ENCODE measurements at places on chromosomes 2 and 18.

- no peak for DNase-seq
These were observed 40.9 kb downstream of the GORASP2 start for GRCh38 chr2:170969872-170970496.

DNA sequence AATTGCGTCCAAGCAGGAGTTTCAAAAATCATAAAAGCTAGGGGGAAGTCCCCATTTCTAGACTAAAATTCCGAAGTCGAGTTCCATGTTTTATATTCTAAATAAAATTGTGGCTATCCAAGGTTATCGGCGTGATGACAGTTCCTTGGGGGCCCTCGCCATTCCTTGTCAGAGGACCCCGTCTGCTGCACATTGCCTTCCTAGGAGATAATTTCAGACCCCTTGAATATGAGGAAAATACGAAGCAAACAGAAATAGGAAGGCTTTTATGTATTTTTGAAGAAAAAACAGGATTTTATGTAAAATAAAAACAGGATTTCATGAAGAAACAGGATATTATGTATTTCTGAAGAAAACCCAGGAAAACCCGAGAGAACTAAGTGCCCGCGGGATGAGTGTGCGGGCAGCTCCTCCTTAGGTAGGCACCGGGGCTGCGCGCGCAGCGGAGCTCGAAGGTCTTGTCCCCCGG, 465 bp upstream of the PLEKHA3 start:
- no peak for DNase-seq

DNA sequence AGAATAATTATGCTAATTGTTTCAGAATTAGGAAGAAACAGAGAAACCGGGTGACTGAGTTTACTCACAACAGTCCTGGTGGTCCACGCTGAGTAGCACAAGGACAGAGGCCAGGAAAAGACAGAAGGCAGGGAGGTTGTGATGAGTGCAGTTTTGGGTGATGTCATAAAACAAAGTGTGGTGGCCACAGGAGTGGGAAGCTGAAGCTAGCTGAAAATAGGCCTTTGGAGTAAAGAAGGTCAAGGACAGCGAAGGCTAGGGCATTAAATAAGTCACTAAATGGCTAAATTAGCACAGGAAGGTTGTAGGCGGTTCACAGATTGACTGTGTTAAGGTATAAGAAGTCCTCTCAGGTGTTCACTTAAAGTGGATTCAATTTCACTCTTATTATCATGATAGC, 120.9 kb upstream of the TTN start:
- no peak for DNase-seq

- no peak for DNase-seq
These were observed 104.5 kb downstream of the UGGT1 start for GRCh38 chr2:128195435-128195984.

DNA sequence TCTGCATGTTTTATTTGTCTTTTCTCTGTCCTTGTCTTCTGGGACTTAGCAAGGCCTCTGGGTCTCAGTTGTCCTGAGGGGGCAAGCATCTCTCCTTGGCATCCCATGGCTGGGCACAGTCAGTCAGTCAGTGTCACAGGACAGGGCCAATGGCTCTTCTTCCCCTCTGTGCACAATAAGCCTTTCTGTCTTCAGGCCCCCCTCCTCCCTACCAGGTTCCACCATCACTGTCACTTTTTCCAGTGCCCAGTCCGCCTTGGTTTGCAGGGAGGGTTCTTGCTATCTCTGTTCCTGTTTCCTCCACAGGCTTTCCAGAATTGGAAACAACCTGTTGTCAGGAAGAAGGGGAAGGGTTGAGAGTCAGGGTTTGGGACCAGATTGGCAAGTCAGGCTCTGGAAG, 1.7 kb upstream of the VAMP5 start:
- no peak for DNase-seq

GRCh38 chr2:233811087-233811486, 33.0 kb downstream of the MROH2A start:
- DNase-seq: no peak

GRCh38 chr2:58039170-58039611, 7.4 kb upstream of the VRK2 start:
- no peak for DNase-seq

DNA sequence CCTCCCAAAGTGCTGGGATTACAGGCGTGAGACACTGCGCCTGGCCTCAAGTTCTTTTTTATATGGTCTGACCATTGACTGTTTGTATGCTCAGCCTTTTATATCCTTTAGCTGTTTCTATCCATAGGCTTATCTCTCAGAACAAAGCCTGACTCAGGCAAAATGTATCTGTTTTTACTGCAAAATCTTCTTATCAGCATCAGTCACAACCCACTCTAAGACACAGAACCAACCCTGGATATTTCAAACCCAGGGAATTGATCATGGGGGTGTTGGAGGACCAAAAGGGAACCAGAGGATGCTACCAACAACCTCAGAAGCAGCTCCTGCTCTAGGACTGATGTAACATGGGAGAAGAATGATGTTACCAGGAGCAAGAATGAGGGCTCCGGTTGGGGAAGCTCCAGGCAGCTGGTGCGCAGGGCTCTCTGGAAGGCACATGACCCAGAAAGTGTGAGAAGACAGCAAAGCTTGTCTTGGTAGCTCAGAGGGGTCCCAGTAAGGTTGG, 75.3 kb upstream of the NCK2 start:
- no peak for DNase-seq

DNA sequence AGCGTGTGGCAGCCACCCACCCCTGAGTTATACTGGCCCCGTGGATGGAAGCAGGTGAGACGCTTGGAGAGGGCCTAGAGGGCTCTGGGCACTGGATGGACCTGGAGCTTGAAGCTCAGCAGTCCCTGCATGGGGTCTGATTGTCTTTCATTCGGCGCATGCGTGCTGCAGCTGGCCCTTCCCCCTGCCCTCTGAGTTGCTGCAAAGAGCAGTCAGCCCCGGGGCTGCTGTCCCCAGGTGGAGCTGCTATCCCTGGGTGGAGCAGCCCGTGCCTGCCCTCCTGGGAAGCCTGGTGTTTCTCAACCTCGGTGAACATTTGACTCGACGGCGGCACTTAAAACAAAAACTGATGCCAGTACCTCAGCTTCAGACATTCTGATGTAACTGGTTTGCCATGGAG, 29.6 kb downstream of the IGFBP5 start:
- DNase-seq: no peak

GRCh38 chr2:238942726-238943300, 94.9 kb downstream of the TWIST2 start:
- no peak for DNase-seq

DNA sequence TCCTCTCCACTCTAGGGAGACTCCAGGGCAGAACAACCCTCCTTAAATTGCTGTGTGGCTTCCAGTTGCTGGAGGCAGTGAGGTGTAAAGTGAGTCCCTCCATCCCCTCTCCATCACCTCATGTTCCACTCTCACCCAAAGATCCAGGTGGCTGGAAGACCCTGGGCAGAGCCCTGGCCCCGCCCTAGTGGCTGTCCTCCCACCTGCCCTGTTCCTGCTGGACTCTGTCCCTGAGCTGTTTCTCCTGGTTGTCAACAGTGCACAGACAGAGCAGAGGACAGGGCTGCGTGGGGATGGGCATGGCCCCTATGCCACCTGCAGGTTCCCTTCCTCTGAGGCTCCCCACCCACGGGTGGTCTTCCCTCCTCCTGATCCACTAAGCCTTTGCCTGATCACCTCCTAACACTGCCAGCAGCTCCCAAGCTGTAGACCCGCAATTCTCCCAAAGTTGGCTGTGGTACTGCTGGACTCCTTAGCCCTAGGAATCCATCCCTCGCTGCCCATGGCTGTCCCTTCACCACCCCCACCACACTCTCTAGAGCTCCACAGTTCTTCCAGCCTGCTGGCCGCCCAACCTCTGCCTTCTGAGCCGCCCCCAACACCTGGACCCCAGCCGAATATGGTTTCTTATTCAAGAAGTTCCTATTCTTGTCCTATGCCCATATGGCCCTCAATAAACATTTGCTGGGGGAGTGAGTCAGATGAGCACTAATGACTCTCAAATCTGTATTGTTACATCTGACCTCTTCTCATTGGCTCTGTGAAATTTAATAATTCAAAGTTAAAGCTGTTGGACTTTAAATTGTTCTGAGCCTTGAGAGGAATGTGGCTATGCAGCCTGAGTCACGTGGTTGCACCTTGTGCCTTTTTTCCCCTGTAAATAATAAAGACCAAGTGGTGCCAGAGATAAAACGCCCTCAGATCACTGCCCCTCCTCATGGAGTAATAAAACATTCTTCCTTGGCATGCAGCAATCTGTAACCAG, 260.0 kb upstream of the HS6ST1 start:
- no peak for DNase-seq

DNA sequence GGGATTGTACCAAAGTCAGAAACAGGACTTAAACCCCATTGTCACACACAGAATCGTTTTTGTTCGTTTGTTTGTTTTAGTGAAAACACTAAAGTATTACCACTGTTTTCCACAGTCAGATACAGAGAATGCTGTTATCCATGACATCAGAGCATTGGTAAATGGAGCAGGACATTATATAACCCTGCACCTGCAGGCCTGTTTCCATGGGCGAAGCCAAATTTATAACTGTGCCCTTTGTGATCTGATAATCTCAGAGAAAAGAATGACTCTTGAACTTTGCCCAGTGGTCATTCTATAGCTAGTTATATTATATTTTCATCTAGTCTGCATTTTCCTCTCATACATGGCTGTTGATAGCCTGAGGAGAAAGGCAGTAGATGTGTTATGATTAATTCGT, 217.6 kb downstream of the TMEM182 start:
- no peak for DNase-seq

GRCh38 chr2:168635065-168635577, 167.3 kb upstream of the NOSTRIN start:
- no peak for DNase-seq

DNA sequence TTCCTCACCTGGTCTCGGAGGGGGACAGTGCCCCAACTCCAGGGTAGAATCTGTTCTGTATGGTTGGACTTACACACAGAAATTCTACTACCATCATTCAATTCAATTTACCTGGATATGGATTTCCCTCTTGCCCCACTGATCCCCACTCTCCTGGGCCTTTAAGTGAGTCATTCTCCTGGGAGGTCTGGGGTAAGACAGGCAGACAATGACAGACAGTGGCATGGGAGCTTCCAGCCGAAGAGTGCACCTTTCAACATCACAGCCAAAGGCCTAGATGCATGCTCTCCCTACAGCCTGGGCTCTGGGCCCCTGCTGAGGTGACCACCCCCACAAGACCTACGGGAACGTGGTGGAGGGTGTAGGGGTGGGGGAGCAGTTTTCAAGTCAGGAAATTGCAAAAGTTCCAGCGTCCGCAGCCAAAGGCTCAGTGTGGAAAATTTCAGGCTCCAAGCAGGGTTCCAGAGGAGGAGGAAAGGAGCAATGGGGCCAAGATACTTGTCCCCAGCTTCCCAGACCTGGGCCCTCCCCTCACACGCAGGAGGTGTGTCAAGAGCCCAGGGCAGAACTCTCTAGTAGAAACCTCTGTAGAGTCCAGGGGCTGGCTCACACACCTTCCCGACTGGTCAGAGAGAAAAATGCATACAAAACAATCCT, 296.4 kb downstream of the CYP26B1 start:
- no peak for DNase-seq

DNA sequence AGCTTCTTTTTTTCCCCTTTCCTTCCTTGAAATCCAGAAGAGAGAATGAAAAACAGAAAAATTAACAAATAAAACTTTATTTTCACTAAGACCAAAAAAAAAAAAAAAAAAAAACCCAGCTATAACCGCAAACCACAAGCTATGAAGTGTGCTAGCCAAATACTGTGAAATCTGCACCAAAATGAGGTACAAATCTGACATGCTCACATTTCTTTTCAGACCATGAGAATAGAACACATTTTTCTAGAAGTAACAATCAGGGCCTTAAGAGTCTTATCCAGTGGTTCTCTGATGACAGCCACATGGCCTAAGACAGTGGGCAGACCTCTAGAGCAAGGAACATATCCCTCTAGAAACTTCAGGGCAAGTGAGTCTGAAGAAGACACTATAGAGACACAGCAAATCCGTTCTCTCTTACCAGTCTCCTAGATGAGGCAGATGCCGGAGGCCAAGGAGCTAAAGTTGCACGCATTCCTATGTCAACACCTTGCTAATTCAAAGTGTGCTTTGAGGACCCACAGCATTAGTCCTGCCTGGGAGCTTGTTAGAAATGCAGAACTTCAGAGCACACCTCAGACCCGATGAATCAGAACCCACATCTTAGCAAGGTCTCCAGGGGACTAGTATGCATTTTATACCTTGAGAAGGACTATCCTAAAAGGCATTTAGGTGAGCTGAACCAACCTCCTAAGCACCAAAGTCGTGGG, 317.1 kb downstream of the MYCN start:
- DNase-seq: peak; percentile 49

- peak; percentile 56 for DNase-seq
These were observed 64.1 kb downstream of the CHRNA1 start for GRCh38 chr2:174699993-174700766.

- DNase-seq: peak; percentile 13
These were observed 31.6 kb downstream of the TWSG1 start for GRCh38 chr18:9366126-9366714.

Data from urothelium cell line (cell line).